Mammary epithelial cell (primary cell): ENCODE measurements at places on chromosomes 3 and 15.

GRCh38 chr15:89898614-89899294 lies 5.0 kb upstream of the AP3S2 start:
- DNase-seq: peak; percentile 59

- DNase-seq: no peak
Measured at GRCh38 chr3:140386357-140387100, 291.3 kb upstream of the TRIM42 start.

DNA sequence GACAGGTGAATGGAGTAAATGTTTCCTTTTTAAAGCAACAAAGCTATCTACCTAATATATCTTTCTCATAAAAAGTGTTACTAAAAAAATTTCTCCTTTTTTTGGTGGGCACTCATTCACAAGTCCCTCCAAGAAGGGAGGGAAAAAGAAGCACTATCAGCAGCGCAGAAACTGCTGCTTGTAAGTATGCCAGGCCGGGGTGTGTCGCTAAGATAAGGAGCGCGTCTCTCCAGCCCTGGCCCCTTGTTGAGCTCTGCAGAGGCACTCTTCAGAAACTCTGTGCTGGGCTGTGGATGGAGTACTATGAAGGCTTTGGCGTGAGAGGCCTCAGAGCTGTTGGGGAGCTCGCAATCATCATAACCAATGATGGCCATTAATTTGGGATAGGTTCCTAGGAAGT lies 49.1 kb downstream of the ZDHHC3 start:
- no peak for DNase-seq

DNA sequence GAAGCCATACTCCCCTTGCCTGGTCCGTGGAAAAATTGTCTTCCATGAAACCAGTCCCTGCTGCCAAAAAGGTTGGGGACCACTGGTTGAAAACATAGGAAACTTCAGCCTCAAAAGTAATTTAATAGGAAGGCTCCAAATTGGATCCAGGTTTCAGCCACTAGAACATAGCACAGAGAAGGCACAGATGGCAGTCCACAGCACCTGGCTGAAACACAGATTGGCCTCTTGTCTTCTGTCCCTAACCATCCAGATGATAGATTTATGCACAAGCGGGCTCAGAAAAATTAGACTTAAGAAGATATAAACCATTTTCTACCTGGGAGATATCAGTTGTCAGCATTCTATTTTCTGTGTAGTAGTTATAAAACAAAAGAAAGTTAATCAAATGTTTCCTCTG lies 397.1 kb downstream of the CNTN4 start:
- no peak for DNase-seq

DNA sequence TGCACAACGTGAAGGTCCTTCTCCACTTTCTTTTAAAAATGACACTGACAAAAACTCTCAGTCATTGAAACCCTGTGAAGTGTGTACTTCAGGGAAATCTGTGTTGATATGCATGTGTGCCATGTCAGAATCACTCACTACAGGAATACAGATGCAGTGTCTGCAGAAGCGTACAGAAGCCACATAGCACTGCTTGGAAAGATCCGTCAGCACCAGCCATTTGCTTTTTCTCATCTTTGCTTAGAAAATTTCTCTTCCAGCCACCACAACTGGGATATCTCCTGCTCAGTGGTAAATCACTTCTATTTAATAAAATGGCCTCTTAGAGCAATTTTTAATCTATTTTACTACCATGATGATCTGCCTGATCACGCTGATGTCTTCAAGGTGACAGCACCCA lies 91.3 kb upstream of the ARHGEF26 start:
- DNase-seq: no peak

GRCh38 chr3:33364060-33364459 lies 76.1 kb downstream of the UBP1 start:
- no peak for DNase-seq

DNA sequence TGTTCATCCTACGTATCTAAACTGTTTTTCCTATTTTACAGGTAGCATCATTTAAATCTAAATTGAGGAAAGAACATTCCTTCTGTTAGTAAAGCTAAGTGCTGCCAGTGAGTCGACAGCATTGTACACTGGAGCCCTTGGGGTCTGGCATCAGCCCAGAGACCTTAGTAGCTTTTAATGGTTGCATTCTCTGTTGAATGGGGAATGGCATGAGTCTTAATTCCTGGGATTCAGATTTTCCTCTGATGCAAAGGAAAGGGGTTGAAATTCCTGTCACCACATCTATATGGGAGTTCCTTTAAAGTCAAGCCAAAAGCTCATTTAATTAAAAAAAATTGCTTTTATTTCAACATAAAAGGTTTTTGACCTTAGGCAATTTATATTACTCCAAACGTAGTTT lies 148.4 kb upstream of the GBE1 start:
- no peak for DNase-seq
